ENCODE measurements at places on chromosomes 4 and X. TPM values are rescaled to one million over a fixed set of nuclear protein-coding genes. Genes with fewer than 3 reads are reported as not detected.
A peak's percentile ranks its signal among the peaks of the same experiment; 100 is the strongest.

Gene ADH7
- not detected for polyA plus RNA-seq

Gene ZNF718
- 2.6 TPM for polyA plus RNA-seq

Gene CDK16
- 106 TPM for polyA plus RNA-seq

Gene CT45A3
- polyA plus RNA-seq, result not detected

Gene CCDC160
- 0.06 TPM for polyA plus RNA-seq

DNA sequence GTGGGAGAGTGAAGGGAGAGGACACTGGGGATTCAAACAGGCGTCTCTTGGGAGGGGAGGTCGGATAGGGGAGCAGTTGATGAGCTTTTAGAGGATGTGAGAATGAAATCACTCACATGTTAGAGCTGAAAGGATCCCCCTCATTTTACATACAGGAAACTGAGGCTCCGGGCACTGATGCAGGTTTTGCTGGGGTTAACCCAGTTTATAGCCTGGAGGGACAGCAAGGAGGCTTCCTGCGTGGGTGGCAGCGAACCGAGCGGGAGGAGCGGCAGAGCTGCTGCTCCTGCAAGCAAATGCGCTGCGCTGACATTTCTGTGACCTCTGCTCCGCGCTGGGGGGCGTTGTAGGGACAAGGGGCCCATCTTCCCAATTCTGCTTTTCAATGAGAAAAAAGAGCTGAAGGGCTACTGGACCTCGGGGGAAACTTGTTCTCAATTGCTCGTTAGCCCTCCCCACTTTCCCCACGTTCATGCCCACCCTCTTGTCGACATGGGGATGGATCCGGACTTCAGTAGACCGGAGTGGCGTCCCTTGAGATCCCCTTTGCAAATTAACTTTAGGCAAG is 1.2 kb upstream of the NEUROG2 start:
- DNase-seq, result no peak

GRCh38 chr4:5893591-5893990 is 705 bp upstream of the CRMP1 start:
- DNase-seq, result no peak

- no peak for DNase-seq
Observed at GRCh38 chr4:38656111-38656510, 7.9 kb upstream of the KLF3 start.

DNA sequence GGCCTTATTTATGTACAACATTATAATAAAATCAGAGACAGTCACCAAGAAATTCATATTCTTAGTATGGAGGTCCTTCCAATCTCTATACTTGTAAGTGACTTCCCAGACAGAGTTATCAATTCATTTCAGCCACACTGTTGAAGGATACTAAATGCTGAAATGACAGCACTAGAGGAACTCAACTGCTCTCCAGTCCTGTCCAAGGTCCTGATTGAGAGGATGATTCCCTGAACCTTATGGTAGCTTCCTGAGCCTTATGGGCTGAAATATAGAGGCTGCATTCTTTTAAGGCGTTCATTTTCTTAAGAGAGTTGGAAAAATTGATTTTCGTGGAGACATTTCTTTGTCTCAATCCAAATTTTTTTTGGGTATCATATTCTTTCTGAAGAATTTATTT is 205.9 kb downstream of the TLL1 start:
- DNase-seq, result no peak

- peak; percentile 60 for DNase-seq
Observed at GRCh38 chr4:122783301-122784215, 43.1 kb upstream of the FGF2 start.

DNA sequence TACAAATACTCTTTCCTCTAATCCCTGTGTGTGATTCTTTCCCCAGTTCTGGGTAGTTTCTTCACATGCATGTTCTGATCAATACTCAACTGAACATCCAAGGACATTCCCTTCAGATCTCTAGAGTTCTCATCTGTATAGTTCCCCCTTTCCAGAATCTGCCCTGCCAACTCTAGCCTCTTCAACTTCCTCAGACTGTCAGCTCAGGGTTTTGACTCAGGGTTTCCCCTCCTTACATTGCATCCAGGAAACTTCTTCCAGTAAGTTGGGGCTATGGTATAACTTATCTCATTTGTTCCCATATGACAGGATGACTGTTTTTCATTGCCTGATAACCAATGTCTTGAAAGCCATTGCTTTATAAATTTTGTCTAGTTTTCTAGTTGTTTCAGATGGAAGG is 14.2 kb upstream of the ANKRD17 start:
- no peak for DNase-seq

DNA sequence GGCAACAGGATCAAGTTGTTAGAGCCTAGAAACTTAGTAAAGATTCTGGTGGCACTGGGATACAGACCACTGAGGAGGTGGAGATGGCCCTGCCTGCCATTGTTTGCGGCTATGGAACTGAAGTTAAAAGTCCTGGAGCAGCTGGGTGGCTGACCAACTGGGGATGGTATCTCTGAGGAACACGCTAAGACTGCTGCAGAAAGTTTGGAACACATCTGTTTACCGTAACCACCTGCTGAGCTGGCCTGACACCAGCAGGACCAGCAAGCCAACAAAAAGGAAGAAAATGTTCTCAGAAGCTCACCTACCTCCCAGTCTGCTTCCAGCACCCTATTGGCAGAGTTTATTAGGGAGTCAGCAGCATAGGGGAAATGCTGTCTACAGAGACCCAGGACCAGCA is 17.4 kb upstream of the PACRGL start:
- DNase-seq, result no peak

DNA sequence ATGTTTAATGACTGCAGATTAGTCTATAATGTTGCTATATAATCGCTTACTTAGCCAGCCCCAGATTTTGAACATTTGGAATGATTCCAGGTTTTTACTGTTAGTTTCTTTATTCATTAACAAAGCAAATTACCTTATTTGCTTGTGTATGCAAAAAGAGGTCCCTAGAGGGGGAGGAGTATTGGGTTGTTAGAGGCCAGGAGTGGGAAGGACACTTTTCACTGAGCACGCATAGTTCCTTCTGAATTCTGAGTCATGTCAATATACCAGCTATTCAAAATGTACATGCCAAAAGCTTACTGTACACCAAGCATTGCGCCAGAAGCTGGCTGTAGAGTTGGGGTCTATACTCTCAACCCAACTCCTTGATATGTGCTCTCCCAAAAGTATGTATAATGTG is 5.1 kb upstream of the DGAT2L6 start:
- DNase-seq, result no peak

- DNase-seq, result no peak
Observed at GRCh38 chr4:27594922-27595321, 734.3 kb downstream of the STIM2 start.

DNA sequence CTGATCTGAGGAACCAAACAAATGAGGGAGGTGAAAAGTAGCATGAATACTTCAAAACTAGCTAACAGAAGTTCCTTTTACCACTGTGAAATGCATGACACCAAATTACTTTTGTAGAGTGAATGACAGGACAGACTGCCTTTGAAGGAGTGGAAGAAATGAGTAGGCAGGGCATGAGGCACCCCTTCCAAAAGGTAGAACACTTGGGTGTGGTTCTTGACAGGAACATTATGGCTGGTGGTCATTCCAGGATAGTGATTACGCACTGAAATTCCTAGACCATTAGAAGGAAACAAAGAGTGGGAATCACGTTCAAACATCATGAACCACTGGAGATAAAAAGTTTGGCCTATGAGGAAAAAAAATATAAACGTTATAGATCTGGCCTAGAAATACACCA is 4.9 kb downstream of the HUWE1 start:
- no peak for DNase-seq

GRCh38 chrX:18929775-18930174 is 54.1 kb downstream of the PHKA2 start:
- DNase-seq, result no peak

DNA sequence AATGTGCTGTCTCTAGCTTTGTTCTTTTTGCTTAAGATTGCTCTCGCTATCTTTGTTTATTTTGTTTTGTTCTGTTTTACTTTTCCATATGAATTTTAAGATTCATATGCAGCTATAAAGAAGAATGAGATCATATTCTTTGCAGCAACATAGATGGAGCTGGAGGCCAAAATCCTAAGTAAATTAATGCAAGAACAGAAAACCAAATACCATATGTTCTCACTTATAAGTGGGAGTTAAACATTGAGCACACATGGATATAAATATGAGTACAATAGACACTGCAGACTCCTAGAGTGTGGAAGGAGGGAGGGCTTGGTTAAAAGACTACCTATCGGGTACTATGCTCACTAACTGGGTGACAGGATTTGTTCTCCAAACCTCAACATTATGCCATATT is 237.8 kb downstream of the TRAM1L1 start:
- DNase-seq, result no peak

DNA sequence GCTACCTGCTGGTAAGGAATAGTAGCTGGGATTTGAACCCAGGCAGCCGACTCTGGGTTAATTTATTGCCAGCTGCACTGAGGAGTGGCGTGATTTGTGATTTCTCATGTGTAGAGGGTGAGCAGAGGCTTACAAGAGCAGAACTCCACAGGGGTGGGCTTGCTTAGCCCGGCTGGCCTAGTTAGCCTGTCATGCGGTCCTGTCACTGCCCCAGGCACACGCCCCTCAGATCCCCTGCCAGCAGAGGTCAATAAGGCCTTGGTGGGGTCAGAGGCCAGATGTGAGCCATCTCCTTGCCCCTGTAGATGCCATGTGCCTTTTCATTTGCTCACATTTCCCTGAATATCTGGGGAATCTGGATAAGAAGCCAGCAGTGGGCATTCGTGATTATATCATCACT is 13.4 kb downstream of the NSDHL start:
- DNase-seq, result no peak

DNA sequence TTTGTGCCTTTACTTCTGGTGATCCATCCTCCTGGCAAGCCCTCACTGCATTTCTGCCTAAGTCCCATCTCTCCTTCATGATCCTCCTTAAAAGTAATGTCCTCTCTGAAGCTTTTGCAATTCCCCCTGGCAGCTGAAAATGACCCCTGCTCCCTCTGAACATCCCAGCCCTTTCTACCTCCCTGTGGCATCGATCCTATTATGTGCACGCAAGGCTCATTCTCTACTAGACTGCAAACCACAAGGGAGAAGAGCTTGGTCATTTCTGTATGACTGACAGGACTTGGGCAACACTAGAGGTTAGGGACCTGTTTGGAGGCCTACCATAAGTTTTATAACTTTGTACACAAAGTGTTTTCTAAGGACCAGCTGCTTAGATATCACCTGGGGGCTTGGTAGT is 50.8 kb upstream of the RAP2C start:
- no peak for DNase-seq

GRCh38 chr4:99803566-99804101 is 13.0 kb upstream of the DAPP1 start:
- DNase-seq, result no peak

DNA sequence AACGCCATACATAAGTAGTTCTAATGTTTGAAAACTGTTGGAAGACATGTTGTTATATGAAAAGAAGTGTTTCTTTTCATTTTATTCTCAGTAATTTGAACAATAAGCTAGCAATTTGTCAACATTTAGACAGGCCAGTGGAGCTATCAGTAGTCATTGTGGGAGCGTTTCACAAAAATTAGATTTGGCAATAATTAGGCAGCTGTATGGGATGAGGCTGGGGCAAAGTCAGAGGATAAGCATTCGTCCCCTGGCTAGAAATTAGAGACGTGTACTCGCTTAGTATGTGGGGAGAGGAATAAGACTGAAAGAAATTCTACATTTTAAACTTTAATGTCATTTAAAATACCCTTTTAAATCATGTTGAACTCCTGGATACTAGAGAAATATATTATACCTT is 70.6 kb downstream of the TMEM144 start:
- no peak for DNase-seq

DNA sequence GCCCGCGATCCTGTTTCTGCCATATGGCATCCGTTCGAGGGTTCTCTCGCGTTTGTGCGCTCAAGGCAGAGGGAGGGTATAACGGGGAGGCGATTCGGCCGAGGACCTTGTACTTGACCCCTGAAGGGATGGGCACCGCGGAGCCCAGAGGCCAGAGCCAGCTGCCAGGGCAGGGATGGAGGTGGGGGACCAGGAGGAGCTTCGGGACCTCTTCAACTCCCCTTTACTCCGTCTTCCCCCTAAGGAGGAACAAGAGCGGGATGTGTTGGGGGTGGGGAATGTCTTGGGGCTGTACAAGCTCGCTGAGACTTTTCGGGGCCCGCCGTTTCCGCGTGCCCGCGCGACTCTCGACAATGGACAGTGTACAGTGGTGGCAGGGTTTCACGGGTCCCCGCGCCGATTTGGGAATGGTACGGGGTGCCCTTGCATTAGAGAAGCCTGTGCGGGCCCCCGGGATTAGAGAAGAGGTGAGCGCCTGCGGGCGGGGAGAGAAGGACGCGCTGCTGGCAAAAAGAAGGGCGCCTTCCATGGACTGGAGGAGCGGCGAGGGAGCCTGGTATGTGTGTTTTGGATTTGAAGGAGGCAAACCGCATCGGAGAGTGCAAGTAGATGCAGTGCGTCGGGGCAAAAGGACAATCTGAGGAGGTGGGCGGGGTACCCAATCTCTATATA is 760 bp downstream of the UGT8 start:
- DNase-seq, result no peak

GRCh38 chr4:78749258-78749971 is 26.7 kb upstream of the BMP2K start:
- no peak for DNase-seq

DNA sequence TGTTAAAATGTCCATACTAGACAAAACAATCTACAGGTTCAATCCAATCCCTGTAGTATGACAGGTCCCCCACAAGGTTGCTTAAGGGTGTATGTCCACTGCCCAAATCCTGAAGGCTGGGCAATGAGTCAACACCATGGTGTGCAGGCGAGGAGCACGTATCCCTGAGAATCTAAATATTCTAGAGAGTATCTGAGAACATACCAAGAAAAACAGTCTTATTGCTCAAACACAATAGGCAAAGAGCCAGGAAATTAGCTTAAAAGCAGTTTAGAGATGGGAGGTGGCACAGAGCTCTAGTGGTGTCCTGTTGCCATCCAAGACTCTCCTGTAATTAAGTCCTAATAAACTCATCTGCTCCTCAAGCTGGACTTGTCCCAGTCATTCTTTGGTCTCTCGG is 37.0 kb downstream of the RCHY1 start:
- DNase-seq, result no peak

DNA sequence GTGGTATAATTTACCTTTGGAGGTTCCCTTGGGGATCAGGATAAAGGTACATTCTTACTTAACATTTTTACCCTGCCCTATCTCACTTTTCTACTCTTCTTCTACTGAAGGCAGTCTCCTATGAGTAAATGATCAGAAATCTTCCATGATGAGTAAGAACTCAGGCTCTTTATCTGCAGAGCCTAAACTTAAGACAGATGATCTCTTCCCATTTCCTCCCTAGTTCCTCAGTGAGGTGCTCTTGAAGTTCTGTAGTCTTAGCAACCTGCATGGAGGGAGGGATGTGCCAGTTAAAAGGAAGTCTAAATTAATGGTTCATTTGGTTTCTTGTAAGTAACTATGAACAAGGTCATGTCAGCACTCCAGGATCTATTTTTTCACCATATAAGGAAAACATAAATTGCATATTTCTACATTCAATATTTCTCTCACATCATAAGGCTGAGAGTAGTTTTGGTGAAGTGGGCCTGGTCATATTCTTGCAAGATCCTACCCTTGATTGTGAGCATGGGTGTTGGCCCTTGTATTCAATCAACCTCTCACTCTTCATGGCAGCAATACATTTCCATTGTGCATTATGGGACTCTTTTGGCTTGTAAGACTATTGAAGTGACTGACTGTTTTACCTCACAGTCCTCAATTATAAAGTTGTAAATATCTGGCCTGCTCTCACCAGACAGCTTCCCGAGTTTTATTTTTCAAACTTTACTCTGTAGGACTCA is 295.5 kb downstream of the SLC7A11 start:
- no peak for DNase-seq

GRCh38 chr4:157664726-157665125 is 444.2 kb downstream of the GRIA2 start:
- no peak for DNase-seq

- DNase-seq, result no peak
Observed at GRCh38 chr4:182085051-182085480, 158.1 kb upstream of the TENM3 start.
